ENCODE measurements at places on chromosomes 1 and 21.

DNA sequence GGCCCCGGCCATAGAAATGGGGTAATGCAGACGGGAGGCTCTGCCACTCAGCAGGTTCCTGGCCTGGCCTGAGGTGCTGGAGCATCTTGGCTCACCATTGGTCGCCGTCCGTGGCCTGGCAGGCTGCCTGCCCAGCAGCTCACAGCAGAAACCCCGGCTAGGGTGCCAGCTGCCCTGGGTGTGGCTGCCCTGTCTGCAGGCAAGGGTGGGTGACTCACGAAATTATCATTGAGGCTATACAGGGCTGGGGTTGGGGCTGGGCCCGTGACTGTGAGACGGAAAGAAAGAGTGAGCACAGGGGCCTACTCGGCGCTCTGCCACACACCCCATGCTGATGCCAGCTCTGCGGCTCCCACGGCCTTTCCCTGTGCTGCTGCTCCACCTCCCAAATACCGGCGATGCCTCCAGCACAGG lies 8.0 kb upstream of the PKP1 start:
- DNase-seq: peak; percentile 80

GRCh38 chr1:39205102-39205780 lies 746 bp downstream of the MACF1 start:
- DNase-seq: peak; percentile 80

DNA sequence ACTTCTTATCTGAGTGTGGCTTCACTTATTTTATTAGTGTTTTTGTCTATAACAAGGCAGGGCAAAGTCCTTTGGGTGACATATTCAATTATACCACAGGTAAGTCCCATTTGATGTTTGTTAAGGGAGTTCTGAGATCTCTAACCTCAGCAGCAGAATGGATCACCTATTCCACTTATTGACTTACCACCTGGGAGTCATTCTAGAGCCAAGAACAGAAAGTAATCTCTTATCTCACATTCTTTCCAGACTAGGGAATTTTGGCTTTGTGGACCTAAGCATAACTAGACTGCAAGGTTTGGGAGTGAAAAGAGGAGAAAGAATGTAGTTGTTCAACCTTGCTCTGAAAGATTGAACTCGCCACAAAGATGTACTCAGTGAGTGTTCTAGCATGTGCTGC lies 13.2 kb downstream of the FNDC7 start:
- DNase-seq: no peak

DNA sequence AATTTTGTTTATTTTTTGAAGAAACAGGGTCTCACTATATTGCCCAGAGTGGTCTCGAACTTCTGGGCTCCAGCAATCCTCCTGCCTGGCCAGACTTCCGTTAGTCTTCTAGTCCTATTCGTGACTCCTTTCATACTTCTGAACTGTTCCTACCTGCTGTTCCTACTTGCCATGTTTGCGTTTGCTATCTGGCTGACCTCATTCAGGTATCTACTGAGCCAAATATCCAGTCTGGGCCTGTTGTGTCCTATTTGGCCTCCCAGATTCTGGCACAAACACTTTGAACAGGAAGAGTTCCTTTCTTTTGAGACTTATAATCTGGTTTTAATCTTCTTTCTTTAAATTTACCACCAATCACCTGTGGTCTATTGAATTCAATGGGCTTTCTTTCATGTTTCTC lies 6.9 kb upstream of the NR1I3 start:
- no peak for DNase-seq

GRCh38 chr1:197921235-197922069 lies 4.3 kb downstream of the LHX9 start:
- no peak for DNase-seq

GRCh38 chr1:223180731-223181321 lies 37.8 kb upstream of the TLR5 start:
- peak; percentile 13 for DNase-seq

DNA sequence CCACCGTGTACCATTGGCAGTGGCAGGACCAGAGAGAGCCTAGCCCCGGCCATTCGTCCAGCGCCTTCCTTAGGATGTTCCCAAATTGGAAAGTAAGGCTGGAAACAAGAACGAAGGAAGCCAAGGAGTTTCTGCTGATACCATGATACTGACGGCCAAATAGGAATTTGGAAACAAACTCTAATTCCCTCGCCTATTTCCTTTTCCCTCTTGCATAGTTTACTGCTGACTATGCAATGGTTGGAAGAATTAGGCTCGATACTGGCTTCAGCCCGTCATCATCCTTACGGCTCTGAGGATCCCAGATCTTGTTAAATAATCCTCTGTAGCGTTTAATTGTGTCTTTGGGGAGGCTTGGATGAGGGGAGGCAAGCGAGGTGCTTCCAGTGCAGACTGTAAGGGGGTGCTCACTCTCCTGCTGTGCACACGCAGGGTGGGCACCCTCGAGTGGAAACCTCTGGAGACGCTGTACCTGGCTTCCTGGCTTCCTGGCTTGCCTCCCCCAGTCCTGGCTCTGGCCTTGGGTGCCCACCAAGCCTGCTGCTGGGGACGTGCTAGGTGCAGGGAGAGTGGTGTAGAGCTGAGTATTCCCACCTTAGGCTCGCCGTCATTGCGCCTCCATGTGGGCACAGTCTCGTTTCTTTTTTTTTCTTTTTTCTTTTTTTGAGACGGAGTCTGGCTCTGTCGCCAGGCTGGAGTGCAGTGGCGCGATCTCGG lies 27.4 kb upstream of the CAMTA1 start:
- DNase-seq: no peak

DNA sequence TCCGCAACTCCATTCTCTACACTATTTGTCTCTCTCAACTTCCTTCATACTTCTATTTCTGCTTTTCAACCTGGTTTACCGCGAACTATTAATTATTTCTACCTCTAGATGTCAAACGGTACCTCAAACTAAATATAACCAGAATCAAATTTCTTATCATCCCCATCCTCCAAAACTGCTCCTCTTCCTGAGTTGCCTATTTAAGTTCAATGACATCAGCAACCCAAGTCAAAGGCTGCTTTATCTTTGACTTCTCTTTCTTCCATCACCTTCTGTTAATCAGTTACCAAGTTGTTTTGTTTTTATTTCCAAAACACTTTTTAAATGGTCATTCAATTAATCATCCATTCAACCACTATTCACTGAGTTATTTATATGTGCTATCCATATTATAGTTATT lies 171.9 kb downstream of the COL24A1 start:
- no peak for DNase-seq

DNA sequence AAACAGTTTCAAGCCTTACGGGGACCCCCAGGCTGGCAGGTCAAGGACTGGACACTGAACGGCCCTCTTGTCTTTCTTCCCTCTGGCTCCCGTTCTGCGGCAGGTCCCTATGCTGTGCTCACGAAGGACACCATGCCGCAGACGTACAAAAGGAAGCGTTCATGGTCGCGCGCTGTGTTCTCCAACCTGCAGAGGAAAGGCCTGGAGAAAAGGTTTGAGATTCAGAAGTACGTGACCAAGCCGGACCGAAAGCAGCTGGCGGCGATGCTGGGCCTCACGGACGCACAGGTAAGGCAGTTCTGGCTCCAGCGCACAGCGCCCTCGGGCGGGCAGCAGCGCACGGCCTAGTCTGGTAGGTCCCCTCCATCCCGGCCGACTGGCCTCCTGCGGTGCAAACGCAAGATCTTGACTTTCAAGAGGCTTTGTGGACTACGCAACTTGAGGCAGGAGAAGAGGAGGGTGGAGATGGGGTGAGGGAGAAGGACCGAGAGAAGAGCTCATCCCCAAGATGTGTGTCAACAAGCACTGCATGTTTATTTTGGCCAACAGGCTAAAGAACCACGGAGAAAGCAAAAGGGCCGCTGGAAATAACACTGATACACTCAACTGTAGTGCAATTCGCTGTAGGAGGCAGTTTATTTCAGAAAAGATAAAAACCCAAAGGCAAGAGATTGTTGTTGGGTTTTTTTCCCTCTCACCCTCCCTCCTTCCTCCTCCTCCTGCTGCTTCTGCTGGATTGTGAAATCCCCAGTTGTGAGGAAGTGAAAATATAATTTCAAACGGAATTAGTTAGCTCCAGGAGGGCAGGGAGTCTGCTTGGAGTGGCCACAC lies 3.0 kb downstream of the HLX start:
- peak; percentile 49 for DNase-seq

DNA sequence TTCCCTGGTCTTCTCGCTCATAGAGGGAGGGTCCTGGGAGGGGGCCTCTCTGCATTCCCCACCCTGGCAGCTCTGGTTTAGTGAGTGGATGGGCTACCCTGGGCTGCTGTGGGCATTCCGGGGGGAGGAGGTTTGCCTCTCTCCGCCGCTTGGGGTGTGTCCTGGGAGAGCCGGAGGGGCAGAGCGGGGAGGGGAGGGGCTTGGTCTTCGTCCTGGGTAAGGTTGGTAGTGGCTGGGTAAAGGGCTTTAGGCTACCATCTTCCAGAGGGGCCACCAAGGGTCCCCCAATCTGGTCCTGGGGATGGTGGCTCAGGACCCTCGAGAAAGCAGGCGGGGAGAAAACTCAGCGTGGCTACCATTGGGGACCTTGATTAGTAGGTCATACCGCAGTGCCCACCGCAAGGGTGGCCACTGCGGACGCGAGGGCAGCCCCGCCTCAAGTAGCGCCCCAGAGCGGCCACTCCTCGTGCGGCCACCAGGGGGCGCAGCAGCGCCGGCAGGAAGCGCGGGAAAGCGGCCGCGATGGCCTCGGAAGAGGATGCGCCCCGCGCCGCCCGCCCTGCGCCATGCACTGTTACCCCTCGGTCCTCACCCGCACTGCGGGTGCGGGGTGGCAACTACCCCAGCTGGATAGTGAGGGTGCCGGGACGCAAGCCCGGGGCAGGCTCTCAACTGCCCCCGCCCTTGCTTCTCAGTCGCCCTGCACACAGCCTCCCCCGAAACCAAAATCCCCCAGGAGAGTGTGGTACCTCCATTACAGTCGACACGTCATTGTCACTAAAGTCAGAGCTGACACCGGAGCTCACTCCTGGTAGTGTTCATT lies 44.1 kb upstream of the SLC25A33 start:
- peak; percentile 40 for DNase-seq

GRCh38 chr1:48084826-48085225 lies 87.6 kb upstream of the TRABD2B start:
- no peak for DNase-seq

GRCh38 chr1:6345460-6345859 lies 48.1 kb downstream of the ACOT7 start:
- no peak for DNase-seq

DNA sequence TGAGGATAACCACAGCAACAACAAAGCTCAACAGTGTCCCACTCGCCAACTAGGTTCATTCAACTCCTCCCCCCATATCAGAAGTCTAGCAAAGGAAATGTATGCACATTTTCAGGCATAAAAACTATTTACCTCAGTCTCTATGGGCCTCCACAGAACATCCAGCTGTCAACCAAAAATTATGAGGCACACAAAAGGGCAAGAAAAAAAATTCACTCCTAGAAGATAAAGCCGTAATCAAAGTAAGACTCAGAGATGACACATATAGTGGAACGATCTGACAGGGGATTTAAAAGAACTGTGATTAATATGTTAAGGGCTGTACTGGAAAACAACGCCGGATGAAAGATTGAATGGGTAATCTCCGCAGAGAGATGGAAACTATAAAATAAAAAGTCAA lies 158.7 kb downstream of the NTPCR start:
- DNase-seq: no peak
